ENCODE measurements at places on chromosomes 6 and 20.

GRCh38 chr6:52538901-52539354 is 37.9 kb downstream of the TRAM2 start:
- DNase-seq: no peak

DNA sequence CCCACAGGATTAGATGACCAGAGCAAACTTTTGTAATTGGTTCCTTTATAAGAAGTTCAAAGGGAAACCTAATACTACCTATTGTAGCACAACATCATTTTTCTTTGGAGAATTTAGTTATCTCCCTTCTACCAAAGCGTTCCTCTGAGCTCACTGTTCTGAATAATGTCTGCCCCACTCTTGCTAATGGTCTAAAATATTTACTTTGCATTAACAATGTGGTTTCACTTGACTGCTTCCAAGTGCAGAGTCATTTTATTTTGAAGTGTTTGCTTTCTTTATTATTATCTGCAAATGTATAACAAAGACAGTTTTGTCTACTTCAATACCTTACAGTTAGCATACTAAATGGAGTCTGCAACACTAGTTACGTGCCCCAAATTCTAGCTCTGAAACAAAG is 15.0 kb downstream of the TRAPPC3L start:
- DNase-seq: no peak

DNA sequence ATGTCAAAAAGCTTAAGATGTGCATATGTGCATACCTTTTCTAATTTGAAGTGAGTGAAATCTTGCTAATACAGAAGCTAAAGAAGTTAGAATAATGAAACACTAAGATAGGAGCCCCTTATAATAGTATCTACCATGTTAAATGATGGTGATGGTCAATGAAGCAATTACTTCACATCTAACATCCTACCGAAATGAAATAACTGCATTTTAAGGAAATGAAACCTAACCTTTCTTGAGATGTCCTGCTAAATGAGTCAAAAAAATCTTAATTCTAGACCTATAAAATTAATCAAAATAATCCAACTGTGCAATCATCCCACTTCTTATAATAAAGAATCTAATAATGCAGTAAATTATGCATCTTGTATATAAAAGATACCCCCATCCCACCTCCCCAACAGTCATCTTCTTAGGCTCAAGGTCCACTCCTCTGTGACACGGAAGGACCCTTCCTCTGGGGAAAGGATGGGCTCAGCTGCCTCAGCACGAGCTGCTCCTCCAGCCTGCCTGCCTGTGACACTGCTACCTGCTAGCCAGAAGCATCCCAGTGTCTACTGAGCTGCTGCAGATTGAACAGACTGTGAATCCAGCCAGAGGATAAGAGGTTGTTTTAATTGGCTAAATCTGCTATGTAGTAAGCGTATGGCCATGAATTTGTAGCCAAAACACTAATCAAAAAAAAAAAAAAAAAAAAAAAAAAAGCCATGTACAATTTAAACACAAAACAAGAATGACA is 129.6 kb upstream of the BEND3 start:
- no peak for DNase-seq

DNA sequence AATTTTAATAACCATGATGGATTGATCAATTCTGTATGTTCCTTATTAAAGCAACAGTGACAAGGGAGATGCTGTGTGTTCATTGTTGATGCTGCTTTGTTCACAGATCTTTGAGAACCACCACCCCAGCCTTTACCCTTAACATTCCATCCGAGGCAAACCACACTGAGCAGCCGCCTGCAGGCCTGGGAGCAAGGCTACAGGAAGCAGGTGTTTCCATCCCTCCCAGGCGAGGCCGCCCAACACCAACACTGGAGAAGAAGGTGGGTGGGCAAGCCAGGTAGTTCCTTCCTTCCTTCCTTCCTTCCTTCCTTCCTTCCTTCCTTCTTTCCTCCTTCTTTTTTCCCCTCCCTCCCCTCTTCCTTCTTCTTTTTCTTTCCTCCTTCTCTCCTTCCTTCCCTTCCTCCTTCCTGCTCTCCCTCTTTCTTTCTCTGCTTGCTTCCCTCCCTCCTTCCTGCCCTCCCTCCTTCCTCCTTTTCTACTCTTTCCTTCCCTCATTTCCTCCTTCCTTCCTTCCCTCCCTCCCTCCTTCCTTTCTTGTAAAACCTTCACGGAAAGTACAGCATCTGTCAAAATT is 13.7 kb downstream of the TTLL2 start:
- DNase-seq: no peak

DNA sequence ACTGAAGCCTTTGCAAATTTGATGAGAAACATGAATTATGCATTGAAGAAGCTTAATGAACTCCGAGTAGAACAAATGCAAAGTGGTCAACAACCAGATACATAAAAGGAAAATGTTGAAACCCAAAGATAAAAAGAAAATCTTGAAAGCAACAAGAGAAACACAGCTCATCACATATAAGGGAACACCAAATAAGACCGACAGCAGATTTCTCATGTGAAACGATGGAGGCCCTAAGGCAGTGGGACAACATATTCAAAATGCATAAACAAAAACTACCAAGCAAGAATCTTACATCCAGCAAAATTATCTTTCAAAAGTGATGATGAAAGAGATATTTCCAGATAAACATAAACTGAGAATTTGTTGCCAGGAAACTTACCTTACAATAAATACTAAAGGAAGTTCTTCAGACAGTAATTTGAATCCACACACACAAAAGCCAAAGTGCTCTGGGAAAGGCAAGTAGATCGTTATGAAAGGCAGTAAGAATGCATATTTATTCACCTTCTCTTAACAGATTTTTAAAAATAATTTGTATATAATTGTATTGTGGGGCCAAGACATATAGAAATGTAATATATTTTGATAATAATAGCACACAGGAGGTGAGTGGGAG is 22.5 kb downstream of the SLC52A3 start:
- no peak for DNase-seq

GRCh38 chr6:42339991-42340401 is 111.7 kb downstream of the TRERF1 start:
- DNase-seq: peak; percentile 40

GRCh38 chr6:136104556-136104955 is 145.6 kb downstream of the MTFR2 start:
- DNase-seq: no peak

GRCh38 chr6:146664871-146665360 is 66.1 kb downstream of the ADGB start:
- no peak for DNase-seq

GRCh38 chr20:47970282-47970903 is 185.1 kb upstream of the SULF2 start:
- DNase-seq: no peak

DNA sequence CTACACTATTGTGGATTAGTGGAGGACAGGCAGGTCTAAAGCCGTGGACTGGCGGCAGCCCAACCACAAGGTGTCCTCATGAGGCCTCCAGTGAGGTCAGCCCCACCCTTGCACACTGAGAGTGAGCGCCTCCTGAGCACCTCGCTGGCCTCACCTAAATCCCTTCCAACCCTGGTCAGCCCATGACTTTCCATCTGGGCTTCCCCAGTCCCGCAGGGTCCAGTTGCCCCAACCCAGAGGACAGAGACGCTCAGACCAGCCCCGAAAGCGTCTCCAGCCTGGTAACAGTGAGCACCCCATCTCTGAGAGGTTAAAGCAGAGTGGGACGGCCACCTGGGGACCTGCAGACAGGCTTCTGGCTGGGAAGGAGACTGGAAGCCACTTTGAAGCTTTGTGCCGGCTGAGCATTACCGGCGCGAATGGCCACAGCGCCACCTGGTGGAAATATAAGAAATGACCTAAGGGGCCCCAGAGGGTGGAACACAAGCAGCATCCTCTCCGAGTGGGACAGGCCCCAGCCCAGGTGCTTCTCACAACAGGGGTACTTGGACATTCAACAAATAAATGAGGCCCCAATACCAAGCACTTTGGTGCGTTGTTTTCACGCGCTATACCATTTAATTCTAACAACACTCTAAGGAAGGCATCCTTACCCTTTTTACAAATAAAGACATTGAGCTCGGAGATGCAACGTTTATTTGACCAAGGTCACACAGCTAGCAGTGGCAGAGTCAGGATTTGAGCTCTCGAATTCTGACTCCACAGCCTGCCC is 65.7 kb upstream of the TOP1 start:
- DNase-seq: peak; percentile 80

- DNase-seq: no peak
These were observed 930 bp downstream of the THBD start for GRCh38 chr20:23048283-23049200.

DNA sequence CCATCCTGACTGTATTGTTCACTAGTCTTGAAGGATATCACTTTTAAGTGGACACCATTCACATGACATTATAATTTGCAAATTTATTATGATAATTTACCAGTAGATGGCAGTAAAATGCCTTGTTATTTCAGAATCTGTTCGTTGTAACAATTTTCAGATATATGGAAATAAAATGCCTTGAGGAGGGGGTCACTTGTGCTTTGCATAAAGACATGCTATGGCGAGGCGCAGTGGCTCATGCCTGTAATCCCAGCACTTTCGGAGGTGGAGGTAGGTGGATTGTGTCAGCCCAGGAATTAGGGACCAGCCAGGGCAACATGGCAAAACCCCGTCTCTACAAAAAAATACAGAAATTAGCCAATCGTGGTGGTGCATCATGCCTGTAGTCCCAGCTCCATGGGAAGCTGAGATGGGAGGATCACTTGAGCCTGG is 9.0 kb upstream of the NCOA6 start:
- peak; percentile 52 for DNase-seq

DNA sequence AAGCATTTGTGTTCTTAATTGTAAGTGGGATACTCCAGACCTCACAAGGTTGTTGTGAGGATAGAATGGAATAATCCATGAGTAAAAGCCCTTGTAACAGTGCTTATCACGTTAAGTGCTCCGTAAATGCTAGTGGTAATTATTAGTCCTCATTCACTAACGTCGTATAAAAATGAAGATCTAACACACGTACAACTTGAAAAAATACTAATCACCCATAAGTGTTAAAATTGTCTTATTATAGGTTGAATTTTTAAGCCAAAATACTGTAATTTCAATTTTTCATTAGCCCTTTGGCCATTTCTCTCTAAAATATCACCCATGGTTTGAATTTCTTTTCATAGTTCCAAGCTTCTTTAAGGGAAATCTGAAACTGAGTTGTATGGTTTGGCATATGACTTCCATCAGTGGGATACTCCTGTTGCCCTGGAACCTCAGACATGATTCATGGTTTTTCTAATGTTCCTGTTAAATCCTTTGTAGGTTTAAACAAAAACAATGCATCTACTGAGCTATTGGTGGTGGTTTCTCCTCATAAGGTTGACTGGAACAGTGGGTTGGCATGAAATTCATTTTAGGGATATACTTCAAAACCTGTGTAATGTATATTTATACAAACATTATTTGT is 19.1 kb downstream of the XRN2 start:
- DNase-seq: no peak

DNA sequence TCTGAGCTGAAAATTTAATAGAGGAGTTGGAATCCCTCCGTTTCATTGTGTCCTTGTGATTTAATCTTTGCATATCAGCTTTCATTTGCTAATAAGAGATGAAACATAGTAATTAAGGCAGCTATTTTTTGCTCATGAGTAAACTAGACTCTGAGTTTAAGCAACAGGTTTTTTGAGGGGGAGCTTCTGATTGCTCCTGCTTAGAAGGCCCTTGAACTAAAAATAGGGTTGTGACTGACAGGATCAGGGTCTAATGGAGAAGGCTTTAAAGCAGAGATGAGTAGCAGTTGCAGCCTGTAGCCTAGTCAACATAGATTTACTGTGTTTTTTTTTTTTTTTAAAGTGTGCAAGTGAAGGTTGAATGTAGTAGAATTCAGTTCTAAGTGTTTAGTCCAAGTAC is 17.4 kb downstream of the HSF2 start:
- no peak for DNase-seq

- DNase-seq: no peak
These were observed 795.6 kb downstream of the TENT5A start for GRCh38 chr6:80956898-80957297.

GRCh38 chr20:44829688-44830087 is 19.3 kb upstream of the RIMS4 start:
- DNase-seq: no peak

- DNase-seq: no peak
These were observed 36.7 kb downstream of the HUS1B start for GRCh38 chr6:620166-620565.

GRCh38 chr6:33112148-33112547 is 36.4 kb downstream of the HLA-DPB1 start:
- peak; percentile 65 for DNase-seq

DNA sequence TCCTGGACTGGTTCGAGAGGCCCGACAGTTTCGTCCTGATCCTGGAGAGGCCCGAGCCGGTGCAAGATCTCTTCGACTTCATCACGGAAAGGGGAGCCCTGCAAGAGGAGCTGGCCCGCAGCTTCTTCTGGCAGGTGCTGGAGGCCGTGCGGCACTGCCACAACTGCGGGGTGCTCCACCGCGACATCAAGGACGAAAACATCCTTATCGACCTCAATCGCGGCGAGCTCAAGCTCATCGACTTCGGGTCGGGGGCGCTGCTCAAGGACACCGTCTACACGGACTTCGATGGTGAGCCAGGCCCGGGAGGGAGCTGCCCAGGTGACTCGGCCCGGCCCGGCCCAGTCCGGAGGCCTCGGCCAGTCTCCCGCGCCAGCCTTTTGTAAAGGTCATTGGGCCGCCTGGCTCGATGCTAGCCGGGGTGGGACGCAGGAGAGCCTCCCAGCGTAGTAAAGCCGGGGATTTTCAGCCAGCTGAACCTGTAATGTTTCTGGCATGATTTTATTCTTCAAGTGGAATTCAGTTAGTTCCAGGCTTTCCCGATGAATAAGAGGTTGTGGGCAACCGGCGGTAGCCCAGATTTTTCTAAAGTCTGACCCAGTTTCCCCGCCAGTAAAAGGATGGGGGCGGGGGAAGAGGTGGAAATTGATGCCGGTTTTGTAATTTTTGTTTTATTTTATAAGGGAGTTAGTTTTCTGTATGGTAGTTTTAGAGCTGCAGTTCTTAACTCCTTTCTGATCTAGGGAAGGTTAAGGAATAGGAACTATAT is 1.4 kb downstream of the PIM1 start:
- peak; percentile 40 for DNase-seq

DNA sequence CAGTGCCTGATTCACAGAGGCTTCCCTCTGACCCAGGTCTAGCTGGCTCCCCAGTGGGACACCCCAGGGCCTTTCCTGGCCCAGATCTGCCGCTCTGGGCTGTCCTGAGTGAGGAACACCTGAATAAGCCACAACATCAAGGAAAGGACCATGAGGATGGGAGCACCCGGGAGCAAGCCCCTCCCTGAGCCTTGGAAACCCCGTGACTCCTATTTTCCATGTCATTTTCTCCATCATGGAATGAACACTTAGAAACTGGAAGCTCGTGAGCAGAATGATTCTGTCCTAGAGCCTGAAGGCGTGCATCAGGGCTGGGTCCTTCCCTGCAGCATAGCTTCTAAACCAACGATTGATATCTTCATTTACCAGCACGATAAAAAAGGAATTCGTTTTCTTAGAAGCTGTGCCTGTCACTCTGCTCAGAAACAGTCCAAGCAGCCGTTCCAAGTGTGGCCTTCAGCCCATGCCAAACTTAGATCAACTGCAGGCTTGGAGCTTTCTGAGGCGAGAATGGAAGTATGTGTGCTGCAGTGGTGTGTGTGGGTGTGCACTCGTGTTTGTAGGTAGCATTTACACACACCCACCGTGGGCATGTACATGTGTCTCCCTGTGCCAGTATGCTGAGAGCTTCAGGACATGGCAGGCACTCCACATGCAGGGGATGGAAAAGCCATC is 83.2 kb upstream of the FOXC1 start:
- DNase-seq: no peak

- no peak for DNase-seq
These were observed 32.6 kb downstream of the MAP7 start for GRCh38 chr6:136517582-136517981.

All from CD4-positive, alpha-beta T cell treated with Interleukin-2 at 100 ng/mL for 4 hours (primary cell).